ENCODE measurements at places on chromosomes 2 and 18. TPM values are rescaled to one million over a fixed set of nuclear protein-coding genes. Genes with fewer than 3 reads are reported as not detected.

Gene MEP1B
- not detected for total RNA-seq

GRCh38 chr2:177260379-177260778 lies 4.1 kb downstream of the NFE2L2 start:
- DNase-seq, result no peak

GRCh38 chr2:25339791-25340180 lies 1.9 kb downstream of the DNMT3A start:
- no peak for DNase-seq

Gene NAT8
- total RNA-seq, result not detected

GRCh38 chr2:124920448-124920847 lies 895.4 kb downstream of the CNTNAP5 start:
- peak; percentile 47 for DNase-seq

DNA sequence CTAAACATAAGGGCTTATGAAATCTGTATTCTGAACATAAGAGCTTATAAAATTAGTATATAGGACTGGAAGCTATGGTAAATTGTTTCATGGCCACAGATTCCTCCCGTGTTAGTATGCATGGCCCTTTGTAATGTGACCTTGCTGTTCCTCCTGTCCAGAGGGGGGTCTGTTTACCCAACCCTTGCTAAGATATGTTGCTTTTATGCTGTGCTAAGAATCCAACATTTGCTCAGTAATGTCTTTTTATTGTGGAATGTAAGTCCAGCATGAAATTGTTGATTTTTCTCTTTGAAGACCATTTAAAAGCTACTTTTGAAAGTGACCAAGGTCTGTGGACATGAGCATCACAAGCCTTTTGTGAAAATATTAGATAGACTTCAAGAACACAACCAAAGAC lies 485.4 kb downstream of the PARD3B start:
- no peak for DNase-seq

DNA sequence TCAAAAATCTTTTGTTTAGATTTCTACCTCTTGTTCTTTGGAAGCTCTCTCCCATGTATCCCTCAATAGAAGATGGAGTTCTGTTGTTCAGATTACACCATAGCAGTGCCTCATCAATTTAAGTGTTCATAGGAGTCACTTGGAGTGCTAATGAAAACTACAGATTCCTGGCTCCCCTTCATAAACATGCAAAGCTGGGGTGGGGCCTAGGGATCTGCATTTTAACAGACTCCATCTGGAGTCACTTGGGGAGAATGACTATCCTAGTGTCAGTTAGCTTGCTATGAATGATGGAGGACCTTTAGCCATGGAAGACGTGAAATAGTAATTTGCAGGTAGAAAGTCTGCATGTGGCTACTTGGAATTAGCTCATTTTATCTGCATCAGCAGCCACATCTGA lies 105.4 kb downstream of the RGPD3 start:
- no peak for DNase-seq

- no peak for DNase-seq
These were observed 204.2 kb downstream of the AGAP1 start for GRCh38 chr2:235698028-235698427.

- no peak for DNase-seq
These were observed 1153.2 kb downstream of the SUCLG1 start for GRCh38 chr2:83305758-83306378.

GRCh38 chr2:192072778-192073177 lies 122.0 kb downstream of the TMEFF2 start:
- DNase-seq, result no peak

Gene UNC80
- not detected for total RNA-seq

- no peak for DNase-seq
These were observed 756.7 kb downstream of the SOCS6 start for GRCh38 chr18:71045331-71046065.

GRCh38 chr18:59453468-59453961 lies 94.5 kb upstream of the LMAN1 start:
- no peak for DNase-seq

Gene ATOH8
- total RNA-seq, result 7.2 TPM

GRCh38 chr2:73414696-73415095 lies 29.1 kb downstream of the ALMS1 start:
- no peak for DNase-seq

Gene GPR39
- total RNA-seq, result 39.9 TPM

DNA sequence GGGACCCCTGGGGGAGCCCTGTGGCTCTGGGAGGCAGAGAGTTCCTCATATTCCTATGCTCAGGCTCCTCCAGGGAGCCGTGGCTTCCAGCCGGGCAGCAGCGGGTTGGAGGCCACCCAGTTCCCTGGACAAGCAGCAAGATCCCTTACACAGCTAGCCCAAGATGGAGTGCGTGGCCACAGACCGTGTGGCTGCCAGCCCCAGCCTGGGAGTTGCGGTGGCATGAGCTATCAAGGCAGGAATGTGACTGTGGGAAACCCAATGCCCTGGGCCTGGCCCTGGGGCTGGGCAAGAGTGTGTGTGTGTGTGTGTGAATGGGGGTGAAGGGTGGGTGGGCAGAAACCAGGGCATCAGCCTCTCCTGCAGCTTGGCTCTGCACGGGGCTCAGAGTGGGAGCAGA lies 130.5 kb downstream of the DYSF start:
- DNase-seq, result peak; percentile 65

DNA sequence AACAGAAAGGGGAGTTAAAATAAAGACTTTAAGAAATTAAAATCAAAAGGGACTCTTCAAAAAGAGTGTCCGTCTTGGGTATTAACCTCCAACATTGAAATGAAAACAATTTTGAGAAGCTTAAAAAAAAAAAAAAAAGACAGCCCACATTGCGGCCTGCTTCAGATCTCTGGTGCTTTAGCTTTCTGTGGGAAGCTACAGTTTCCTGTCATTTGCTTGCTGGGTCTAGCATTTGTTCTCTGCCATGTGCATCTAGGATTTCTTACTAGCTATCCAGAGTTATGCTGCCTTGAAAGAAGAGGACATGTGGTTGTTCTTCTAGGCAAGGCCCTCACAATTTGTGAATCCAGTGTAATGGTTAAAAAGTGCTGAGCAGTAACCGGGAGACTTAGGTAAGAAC lies 375.3 kb downstream of the SLC4A3 start:
- no peak for DNase-seq
